ENCODE measurements at places on chromosomes 5 and 9. TPM values are rescaled to one million over a fixed set of nuclear protein-coding genes. Genes with fewer than 3 reads are reported as not detected.

The GAS1 gene
- total RNA-seq: 11.0 TPM

The IL7R gene
- total RNA-seq: 0.66 TPM

The NRG2 gene
- 3.1 TPM for total RNA-seq

The PRDM9 gene
- not detected for total RNA-seq

The ATG12 gene
- 24.1 TPM for total RNA-seq

The ZNF454 gene
- total RNA-seq: 2.6 TPM

The MYORG gene
- total RNA-seq: 6.3 TPM

The POU5F2 gene
- 0.16 TPM for total RNA-seq

The IGIP gene
- 12.0 TPM for total RNA-seq

The NR5A1 gene
- not detected for total RNA-seq

The MEIKIN gene
- total RNA-seq: not detected

The MARCOL gene
- total RNA-seq: not detected

The PTGER4 gene
- total RNA-seq: 6.2 TPM

The NSMF gene
- 9.8 TPM for total RNA-seq

The TNC gene
- 3.4 TPM for total RNA-seq

GRCh38 chr5:62268234-62268633 is 37.8 kb upstream of the KIF2A start:
- no peak for DNase-seq

GRCh38 chr9:14831661-14832060 is 78.6 kb downstream of the FREM1 start:
- no peak for DNase-seq

DNA sequence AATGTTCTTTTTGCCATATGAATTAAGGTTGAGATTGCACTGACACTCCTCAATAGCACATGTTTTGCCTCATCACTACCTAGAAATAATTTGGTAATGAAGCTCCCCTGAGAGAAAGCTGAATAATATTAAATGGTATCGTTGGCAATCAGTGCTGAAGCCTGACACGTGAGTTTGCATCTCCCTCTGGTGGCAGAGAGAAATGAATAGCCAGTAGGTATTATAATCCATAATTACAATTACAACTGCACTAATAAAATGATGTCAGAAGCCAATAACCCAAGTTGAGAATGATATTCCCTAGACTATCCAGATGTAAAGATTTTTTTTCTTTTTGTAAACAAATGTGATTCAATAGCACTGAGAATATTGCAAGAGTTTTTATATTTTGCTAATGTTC is 700.3 kb downstream of the PTPRD start:
- no peak for DNase-seq

- no peak for DNase-seq
These were observed 454.1 kb downstream of the EFNA5 start for GRCh38 chr5:107216587-107216986.

DNA sequence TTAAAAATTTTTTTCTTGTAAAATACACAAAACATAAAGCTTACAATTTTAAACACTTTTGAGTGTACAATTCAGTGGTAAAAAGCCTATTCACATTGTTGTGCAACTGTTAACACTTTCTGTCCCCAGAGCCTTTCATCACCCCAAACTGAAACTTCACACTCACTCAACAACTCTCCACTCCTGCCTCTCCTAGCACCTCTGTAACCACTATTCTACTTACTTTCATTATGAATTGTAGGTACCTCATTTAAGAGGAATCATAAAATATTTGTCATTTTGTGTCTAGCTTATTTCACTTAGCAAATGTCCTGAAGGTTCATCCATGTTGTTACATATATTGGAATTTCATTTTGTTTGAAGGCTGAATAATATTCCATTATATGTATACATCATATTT is 4.3 kb upstream of the ZNF510 start:
- DNase-seq: no peak

- DNase-seq: no peak
These were observed 336.9 kb upstream of the PDE4D start for GRCh38 chr5:60230456-60230855.

GRCh38 chr5:173988554-173989431 is at the start of gene C5orf47:
Gene C5orf47 (plus strand): TSS chr5:173989170. CDS start chr5:173989264, 94 bp downstream.
- no peak for DNase-seq

DNA sequence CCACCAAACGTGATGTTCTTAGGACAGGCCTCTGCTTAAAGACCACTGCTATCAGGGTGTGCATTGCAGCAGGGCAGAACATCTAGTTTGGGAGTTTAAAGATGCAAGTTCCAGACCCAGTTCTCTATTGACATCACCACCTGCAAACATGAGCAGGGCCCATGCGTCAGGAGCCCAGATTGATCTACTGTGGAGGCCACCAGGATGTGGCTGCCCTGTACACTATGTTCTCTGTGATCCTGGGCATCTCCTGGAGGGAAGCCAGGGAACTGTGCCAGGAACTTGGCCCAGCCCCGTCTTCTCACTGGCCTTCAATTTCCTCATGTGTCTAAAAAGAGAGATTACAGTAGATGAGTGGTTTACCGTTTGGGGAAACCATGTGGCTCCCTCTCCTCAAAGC is 87.1 kb downstream of the PDE6A start:
- peak; percentile 89 for DNase-seq

- DNase-seq: no peak
These were observed 166.1 kb downstream of the SLC28A3 start for GRCh38 chr9:84174486-84174885.

DNA sequence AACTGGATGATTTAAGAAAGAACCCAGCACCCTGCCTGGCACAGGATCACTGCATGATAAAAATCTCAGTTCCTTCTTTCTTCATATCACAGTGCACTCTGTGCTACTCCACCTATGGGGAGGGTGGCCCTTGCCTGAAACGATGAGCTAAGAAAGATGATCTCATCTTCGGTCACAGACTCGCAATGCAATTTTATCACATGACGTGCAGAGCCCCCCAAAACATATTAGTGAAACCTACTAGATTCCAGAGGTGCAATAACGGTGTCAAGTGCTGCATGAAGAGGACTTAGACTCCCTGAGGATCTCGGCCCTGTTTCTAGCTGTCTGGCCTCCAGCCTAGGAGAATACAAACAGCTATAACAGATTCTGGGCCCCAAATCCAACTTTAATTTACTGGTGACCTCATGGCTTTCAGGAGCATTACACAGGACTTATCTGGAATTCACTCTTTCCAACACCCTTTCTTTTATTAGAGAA is 104.0 kb downstream of the EBF1 start:
- no peak for DNase-seq

DNA sequence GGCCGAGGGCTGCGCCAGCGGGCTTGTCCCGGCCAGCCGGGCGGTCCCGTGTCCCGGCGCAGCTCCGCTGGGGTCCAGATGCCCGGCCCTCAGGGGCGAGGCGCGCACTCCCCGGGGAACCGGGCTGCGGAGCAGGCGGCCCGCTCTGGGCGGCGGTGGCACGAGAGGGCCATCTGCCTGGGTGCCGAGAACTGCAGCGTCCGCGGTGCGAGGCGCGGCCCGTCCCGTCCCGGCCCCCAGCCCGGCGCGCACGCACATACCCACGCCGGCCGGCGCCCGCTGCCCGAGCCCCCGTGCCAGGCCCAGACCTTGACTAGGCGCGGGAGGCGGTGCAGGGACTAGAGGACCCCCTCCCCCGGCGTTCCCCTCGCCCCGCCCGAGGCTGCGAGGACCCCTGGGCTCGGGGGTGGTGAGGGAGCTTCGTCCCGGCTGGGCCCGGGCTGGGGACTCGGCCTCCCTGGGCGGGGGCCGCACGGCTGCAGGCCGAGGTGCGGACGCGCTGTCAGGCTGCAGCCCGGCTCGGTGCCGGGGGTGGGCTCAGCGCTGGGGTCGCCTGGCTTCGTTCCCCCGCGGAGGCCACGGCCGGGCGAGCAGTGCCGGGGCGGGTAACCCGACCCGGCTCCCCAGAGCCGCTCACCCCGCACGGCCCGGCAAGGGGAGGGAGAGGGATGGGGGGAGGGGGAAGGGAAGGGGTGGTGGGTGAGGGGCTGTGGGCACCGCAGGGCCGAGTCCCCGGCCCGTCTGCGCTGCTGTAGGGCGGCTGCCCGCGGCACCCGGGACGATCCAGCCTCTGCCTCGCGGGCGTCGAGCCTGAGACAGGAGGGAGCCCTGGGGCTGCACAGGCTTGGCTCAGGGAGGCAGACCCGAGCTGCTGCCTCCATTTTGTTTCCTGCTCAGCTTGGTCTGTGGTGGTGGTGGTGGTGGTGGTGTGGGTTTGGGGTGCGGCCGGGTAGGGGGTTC is 1.2 kb upstream of the NSD1 start:
- peak; percentile 26 for DNase-seq

DNA sequence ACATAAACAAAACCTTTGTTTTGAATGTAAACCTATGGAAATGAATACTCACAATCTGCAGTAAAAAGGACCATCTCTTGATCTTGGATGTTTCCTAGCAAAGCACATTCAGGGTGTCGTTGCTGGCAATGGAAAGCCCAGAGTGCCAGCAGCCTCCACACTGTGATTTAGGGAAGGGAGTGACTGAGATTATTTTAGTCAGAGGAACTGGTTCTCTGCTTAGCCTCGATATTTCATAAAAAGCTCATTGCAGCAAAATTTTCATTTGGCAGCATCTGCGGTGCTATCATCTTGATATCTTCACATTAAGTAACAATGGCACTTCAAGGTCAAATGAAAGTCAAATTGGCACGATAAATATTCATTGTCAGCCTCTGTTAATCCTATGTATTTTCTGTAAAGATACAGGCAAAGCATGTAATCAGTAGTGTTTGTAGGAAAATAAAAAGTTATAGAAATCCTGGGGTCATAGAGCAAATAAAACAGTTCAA is 116.0 kb downstream of the MACIR start:
- no peak for DNase-seq

DNA sequence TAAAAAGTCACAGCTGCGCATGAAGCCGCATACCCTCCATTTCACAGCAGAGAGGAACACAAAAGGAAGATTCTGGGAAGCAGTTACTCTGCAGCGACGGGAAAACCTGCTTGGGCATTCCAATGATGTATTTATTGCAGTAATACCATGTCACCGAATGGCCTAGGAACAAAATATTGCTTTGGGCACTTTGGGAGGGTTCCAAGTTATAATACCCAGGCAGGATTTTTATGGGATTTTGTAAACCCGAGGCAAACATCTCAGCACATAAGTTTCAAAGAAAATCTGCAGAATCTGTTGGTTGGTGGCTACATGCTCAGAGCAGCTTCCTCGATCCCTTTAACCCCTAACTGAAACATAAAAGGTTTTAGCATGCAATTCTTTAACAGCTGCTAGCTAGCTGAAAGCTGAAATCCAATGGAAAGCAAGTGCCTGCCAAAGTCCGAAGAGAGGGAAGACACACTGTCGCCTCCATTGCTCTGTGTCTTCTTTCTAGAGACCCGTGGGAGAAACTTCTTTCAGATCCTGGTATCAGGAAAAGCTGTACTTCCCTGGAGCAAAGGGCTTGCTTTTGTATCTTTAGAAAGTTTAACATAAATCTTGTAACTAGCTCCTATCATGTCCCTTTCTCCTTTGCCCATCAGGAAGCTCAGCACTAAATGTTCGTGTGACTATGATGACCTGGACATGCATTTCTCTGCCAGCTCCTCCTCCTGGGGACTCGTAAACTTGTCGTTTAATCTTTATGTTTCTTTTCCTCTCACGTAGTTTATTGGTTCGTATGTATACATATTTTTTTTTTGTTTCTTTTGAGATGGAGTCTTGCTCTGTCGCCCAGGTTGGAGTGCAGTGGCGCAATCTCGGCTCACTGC is 195.0 kb downstream of the MAPKAP1 start:
- DNase-seq: no peak

DNA sequence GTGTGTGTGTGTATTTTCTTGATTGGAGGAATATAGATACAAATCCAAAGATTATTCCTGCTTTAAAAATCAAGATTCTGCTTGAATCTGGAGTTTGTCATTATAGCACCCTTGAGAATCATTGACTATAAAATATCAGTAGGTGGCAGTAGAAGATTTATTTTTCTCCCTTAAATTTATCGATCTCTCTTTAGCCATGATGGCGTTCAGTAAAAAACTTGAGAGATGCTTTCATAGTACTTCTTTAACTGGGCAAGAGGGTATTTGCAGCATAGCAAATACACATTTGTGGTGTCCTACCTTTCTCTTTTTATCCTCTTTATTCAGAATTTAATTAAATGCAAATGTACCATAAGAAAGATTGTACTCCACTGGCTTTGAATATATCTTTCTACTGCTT is 307.7 kb downstream of the ADGRV1 start:
- DNase-seq: no peak

DNA sequence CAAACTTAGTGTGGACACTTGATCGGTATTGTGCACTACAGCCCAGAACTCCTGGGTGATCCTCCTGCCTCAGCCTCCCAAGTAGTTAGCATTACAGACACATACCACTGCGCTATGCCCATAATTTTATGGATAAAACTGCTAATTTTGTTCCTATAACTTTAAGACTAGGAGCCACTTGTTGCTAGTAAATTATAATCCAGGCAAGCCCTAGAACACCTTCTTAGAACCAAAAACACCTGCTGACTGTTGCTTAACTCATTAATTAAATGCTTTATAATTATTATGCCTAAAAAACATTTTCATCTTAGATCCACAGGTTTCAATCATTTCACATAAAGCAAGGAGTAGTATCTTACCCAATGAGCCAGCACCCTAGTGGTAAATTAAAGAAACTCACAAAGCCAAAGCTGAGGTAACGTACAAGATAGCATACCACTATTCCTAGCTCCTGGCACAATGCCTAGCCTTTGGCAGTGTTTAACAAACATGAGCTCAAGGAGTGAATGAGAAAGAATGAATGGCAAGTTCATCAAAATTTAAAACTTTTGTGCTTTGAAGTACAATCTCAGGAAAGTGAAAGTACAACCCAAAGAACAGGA is 5.4 kb downstream of the MRPS27 start:
- no peak for DNase-seq

GRCh38 chr9:105994970-105995369 is 300.6 kb downstream of the TMEM38B start:
- no peak for DNase-seq

GRCh38 chr5:138464008-138464387 is 1.3 kb upstream of the EGR1 start:
- peak; percentile 95 for DNase-seq

GRCh38 chr9:75671354-75671753 is 219.1 kb upstream of the PCSK5 start:
- DNase-seq: no peak

DNA sequence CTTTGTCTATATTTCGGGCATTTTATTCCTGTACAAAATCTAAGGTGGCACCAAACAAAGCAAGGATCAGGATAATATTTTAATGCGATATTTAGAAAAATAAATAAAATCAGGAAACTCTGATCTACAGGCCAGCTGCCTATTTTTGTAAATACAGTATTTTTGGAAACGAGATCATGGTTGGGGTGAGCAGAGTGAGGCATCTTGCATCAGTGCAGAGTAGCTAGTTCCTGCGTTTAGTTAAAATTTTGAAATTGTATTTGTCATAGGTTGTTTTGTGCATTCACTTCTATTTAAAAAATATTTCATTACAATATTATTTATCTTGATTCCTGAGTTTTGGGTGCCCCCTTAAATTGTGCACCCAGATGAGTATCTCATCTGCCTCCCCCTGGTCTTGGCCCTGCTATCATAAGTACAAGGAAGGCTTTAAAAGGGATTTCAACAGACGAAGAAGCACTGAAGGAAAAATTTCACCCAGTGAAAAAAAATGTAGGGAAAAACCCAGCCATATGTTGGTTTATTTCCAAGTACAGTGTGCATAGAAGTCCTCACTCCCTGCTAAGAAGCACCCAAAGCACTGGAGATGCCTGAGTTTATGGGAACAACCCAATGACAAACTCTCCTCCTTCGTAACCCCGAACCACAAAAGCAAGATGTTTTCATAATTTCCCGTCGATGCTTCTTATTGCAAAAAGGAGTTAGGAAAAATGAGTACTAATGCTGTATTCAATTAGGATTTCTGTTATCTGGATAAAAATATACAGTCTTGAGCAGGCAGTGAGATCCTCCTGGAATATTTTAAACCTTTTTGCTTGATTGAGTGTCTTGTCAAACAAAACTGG is 304.7 kb upstream of the CLINT1 start:
- DNase-seq: no peak

GRCh38 chr5:14735944-14736343 is 71.4 kb downstream of the OTULIN start:
- DNase-seq: peak; percentile 43

All from left ventricle myocardium inferior (tissue), 1 donor.